Activated CD4-positive, alpha-beta T cell treated with anti-CD3 and anti-CD28 coated beads, Interleukin-2, amount 50 U/mL, for 1 hour (primary cell): ENCODE measurements at places on chromosomes 4 and X.

GRCh38 chrX:13254076-13254785, 65.6 kb downstream of the ATXN3L start:
- no peak for DNase-seq

- DNase-seq, result no peak
Measured at GRCh38 chrX:44747317-44747716, 96.5 kb upstream of the DUSP21 start.

DNA sequence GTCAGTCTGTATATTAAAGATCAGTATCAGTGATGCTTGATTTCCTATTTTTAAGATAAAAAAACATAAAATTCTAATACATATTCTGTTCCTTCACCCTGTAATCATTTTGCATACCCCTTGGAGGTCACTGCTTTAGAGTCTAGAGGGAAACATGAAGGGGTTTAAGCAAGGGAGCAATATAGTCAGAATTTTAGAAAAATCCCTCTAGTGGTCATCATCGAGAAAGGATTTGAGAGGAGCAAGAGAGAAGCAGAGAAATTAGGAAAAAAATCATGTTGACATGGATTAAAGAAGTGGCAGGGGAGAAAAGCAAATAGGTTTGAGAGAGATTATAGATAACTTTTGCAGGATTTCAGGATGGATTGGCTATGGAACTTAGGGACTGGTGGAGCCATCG, 11.1 kb downstream of the APEX2 start:
- DNase-seq, result no peak

- DNase-seq, result no peak
Measured at GRCh38 chr4:31290836-31291235, 570.7 kb downstream of the PCDH7 start.

- no peak for DNase-seq
Measured at GRCh38 chr4:39169426-39169825, 12.9 kb upstream of the WDR19 start.

DNA sequence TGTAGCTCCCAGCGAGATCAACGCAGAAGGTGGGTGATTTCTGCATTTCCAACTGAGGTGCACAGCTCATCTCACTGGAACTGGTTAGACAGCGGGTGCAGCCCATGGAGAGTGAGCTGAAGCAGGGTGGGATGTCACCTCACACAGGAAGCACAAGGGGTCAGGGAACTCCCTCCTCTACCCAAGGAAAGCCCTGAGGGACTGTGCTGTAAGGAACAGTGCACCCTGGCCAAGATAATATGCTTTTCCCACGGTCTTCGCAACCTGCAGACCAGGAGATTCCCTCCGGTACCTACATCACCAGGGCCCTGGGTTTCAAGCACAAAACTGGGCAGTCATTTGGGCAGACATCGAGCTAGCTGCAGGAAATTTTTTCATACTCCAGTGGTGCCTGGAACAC, 216.4 kb upstream of the TET2 start:
- DNase-seq, result no peak

- no peak for DNase-seq
Measured at GRCh38 chr4:9825049-9825448, 43.6 kb downstream of the DRD5 start.
